ENCODE measurements at places on chromosomes 7 and 10.

- DNase-seq = no peak
Observed at GRCh38 chr7:117665368-117665767, 185.5 kb downstream of the CFTR start.

DNA sequence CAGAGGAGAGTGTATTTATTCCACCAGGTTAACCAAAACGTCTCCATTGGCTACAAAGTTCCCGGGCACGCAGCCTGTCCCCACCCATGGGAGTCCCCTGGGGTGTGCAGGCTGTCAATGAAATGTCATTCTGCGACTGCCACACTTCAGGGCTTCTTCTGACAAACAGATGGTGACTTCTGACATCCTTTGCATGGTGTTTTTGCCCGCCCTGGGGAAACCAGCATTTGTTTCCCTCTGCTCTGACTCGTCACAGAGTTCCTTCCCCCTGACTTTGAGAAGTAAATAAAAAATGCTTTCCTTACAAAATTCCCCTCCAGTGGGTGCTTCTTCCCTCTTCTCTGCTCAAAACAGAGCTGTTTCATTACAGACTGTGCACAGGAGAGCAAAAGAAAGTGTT, 38.2 kb downstream of the TNS3 start:
- DNase-seq = no peak

GRCh38 chr10:28734938-28735759, 57.8 kb downstream of the BAMBI start:
- DNase-seq = no peak

GRCh38 chr7:99422625-99423024, 13.9 kb downstream of the BUD31 start:
- DNase-seq = no peak

- peak; percentile 53 for DNase-seq
Observed at GRCh38 chr7:142873281-142873784, 12.2 kb downstream of the TRPV6 start.

GRCh38 chr10:810351-810846, 120.9 kb upstream of the DIP2C start:
- no peak for DNase-seq

DNA sequence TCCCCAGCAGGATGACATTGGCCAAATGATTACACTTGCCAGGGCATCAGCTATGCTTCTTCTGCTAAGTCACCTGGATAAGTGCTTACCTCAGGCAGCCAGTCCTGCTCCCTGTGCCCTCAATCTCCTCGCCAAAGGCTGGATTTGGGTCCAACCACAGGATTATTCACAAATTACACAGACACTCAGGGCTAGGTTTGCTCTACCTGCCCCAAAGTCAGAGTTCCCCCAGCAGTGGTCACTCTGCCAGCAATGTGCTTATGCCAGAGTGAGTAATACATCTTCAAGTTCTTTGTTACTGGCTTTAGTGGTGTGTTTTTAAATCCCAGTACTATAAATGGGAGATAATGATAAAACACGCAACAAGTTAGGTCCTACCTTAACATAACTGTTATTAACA, 189.7 kb upstream of the SEMA3D start:
- no peak for DNase-seq

GRCh38 chr10:77713521-77714280, 76.1 kb upstream of the KCNMA1 start:
- no peak for DNase-seq

GRCh38 chr7:1193593-1194424, 33.8 kb upstream of the ZFAND2A start:
- DNase-seq = peak; percentile 41

DNA sequence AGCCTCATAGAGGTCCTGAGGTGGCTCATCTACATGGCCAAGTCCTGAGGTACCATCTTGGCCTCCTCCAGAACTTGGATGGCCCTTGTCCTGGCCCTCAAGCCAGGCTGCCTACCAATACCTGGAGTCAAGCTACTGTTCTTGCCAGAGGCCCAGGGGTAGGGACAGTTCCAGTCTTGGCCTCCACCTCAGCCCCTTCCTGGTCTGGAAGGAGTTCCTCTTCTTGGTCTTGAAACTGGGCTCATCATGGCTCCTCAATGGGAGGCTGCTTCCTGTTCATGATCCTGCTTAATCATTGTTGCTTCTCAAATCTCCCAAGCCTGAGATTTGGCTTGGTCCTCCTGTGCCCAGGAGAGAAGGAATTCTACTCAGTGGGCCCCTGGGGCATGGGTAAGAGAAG, 3.9 kb downstream of the HPS6 start:
- DNase-seq = no peak

- no peak for DNase-seq
Observed at GRCh38 chr7:77157446-77157845, 35.0 kb downstream of the CCDC146 start.

DNA sequence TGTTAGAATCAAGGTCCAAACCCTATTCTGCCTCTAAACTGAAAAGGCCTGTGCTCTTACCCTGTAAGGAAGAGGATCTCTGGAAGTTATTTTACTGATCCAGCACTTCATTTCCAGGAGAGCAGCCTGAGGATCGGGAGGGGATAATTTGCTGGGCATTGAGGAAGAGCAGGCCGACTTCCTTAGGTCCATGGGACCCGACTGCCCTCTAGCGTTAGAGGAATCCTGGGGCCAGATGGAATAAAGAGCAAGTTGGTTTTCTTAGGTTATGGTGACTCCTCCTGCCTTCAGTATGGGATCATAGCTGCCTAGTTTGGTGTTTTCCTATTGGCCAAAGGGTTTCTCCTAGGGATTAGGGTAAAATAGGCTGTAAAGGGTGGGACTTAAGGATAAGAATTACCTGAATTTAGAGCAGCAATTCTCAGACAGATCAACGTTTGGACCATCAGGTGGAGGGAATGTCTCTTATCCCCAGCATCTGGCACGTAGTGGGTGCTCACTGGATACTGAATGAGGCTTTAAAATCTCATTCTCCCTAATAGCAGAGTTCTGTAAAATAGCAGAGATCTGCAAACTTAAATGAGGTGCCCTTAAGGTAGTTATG, 40.0 kb upstream of the SORBS1 start:
- peak; percentile 65 for DNase-seq

GRCh38 chr10:104711302-104711721, 70.2 kb downstream of the SORCS3 start:
- no peak for DNase-seq

GRCh38 chr7:156545979-156546378, 94.6 kb upstream of the RNF32 start:
- no peak for DNase-seq

DNA sequence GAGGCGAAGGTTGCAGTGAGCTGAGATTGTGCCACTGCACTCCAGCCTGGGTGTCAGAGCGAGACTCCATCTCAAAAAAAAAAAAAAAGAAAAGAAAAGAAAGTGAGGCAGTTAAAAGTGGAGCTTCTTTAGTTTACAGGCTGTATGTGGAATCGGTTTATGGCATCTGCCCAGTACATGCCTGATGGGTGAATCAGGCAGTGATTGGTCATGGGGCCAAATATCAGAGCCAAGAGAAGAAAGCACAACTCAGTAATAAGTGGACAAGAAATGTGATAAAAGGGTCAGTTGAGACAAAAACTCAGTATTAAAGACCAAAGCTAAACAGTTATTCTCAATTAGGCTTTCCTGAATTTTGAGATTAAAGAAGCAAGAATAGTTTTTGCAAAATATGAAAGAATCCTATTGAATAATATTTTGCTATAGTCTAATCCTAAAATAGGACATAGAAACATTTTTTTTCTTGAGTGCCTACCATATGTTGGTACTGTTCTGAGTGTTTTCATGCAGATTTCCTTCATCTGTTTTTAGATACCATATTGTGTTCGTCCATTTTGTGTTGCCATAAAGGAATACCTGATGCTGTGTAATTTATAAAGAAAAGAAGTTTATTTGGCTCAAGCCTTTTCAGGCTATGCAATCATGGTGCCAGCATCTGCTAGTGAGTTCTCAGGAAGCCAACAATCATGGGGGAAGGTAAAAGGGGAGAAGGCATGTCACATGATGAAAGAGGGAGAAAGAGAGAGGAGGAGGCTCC, 14.4 kb downstream of the CDC14C start:
- DNase-seq = no peak

GRCh38 chr10:44397476-44398225, 12.8 kb upstream of the CXCL12 start:
- no peak for DNase-seq

GRCh38 chr10:34918060-34918775, 103.1 kb upstream of the PARD3 start:
- no peak for DNase-seq

GRCh38 chr7:40595129-40595528, 460.3 kb downstream of the SUGCT start:
- no peak for DNase-seq

DNA sequence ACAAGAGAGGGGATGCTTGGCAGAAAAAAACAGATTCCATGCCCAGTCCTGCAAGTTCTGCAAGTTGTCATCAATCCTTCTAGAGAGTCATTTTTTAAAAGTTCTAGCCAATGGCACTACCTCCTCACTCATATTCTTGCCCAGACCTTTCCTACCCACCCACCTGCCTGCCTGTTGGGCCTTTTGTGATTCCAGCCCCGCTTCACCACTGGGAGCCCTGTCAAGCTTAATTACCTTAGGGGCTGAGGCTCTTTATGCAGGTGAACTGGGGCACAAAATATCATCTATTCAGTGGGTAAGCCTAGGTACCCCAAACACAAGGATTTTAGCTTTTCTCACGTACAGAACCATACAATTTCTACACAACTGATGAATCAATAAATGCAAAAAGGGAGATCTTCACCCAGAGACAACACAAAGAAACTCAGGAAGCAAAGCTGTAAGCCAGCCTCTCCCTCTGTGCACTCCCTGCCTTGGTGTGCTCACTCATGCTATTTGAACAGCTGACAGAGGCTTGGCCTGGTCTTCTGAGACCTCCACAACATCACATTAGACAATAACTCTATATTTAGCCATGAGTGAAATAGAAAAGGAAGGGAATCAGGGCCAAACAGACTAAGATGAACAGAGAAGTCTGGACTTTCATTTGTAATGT, 222.6 kb downstream of the HTR7 start:
- no peak for DNase-seq

DNA sequence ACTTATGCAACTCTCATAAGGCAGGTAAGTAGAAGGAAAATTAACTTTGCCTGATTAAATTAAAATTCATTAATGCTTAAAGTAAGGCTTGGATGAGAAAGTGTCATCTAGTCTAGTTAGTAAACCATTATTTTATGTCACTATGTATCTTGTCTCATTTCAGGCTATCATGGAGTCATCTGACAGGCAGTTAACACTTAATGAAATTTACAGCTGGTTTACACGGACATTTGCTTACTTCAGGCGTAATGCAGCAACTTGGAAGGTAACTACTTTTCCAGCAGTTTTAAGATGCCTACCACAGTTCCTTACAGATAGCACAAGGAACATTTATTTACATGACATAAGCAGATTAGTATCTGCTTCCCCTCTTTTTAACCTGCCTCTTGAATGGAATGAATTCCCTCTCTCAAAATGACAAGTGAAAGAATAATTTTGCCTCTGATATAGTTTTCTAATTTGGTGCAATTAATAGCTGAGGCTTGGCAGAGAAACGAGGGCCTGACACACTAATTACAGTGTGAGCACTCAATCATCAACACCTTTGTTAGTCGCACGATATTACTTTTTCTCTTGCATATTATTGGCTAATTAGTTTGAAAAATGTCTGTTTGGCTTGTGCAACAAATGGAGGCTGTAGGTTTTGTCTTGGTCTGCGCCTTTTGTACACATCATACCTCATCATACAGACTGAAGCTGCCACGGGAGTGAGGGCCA, 245.0 kb downstream of the FOXP2 start:
- DNase-seq = no peak

DNA sequence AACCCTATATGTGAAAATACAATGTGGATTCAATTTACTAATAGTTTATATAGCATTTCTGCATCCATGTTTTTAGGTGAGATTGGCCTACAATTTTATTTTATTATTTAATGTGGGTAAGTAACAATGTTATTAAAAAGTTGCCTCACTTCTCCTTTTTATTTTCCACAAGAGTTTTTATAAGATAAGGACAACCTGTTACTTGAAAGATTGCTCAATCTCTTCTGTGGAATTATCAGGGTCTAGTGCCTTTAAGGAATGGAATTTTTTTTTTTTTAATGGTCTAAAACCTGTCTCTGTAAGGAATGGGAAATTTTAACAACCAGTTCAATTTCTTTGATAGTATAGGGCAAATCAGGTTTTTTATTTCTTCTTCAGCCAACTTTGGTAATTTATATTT, 53.9 kb upstream of the RAB18 start:
- DNase-seq = no peak

- DNase-seq = no peak
Observed at GRCh38 chr10:117477961-117478670, 64.4 kb upstream of the EMX2 start.

- peak; percentile 12 for DNase-seq
Observed at GRCh38 chr10:79547973-79548372, 12.2 kb downstream of the SFTPA2 start.

GRCh38 chr7:131330299-131330698, 2.6 kb downstream of the MKLN1 start:
- no peak for DNase-seq

DNA sequence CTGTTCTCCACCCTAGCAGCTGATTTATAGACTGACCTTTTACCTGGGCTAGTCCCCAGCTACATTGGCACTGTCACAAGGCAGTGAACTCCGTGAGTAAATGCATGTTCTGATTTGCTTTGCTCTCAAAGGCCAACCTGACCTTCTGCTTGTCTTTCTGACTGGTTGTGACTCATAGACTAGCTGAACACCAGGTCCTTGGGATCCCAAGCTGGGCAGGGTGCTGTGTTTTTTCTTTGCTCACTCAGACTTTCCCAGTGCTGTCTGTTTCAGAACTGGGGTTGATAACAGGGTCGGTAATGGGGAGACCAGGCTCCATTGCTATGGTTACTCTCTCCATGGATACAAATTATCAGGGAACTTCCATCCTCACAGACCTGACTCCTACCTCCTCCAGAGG, 35.0 kb downstream of the EVX1 start:
- DNase-seq = no peak

DNA sequence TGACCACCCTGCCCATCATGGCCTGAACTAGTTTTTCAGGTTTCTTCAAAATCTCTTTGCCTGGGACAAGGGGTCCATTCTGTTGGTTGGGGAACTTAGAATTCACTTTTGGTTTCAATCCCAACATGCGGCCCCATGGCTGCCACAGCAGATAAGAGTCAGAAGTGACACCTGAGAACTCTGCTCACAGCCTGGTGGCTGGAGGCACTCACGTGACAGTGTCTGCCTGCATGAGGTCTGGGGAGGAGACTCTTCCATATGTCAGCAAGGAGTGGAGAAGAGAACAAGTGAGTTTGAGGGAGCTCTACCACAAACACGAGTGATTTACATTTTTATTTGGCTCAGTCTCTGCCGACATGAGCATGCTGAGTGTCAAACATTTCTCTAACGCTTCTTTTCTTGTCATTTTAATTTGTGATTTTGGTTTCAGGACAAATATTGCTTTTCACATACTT, 370.4 kb downstream of the TNS3 start:
- DNase-seq = no peak

All from activated CD4-positive, alpha-beta T cell treated with anti-CD3 and anti-CD28 coated beads, Interleukin-2, amount 50 U/mL, for 48 hours (primary cell).